Iris pigment epithelial cell (primary cell): ENCODE measurements at places on chromosomes 16 and 17.

- no peak for DNase-seq
Observed at GRCh38 chr16:57630931-57631845, 2.8 kb downstream of the ADGRG1 start.

DNA sequence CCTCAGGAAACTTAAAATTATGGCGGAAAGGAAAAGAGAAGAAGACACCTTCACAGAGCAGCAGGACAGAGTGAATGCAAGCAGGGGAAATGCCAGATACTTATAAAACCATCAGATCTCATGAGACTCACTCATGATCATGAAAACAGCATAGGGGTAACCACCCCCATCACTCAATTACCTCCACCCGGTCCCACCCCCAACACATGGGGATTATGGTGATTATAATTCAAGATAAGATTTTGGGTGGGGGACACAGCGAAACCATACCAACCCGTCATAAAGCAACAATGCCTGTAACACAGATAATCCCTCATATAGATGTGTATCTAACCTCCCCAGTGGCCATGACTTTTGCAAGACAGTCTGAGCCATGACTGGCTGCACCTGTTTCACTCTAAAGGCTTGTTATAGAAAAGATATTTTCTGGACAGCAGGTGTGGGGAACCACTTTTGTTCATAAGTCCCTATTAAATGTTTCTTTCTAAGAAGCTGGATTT is 7.0 kb upstream of the GSDMA start:
- DNase-seq: no peak

- DNase-seq: peak; percentile 64
Observed at GRCh38 chr16:1645914-1646525, 32.1 kb upstream of the JPT2 start.

- DNase-seq: no peak
Observed at GRCh38 chr17:4077581-4077980, 65.2 kb downstream of the ZZEF1 start.

DNA sequence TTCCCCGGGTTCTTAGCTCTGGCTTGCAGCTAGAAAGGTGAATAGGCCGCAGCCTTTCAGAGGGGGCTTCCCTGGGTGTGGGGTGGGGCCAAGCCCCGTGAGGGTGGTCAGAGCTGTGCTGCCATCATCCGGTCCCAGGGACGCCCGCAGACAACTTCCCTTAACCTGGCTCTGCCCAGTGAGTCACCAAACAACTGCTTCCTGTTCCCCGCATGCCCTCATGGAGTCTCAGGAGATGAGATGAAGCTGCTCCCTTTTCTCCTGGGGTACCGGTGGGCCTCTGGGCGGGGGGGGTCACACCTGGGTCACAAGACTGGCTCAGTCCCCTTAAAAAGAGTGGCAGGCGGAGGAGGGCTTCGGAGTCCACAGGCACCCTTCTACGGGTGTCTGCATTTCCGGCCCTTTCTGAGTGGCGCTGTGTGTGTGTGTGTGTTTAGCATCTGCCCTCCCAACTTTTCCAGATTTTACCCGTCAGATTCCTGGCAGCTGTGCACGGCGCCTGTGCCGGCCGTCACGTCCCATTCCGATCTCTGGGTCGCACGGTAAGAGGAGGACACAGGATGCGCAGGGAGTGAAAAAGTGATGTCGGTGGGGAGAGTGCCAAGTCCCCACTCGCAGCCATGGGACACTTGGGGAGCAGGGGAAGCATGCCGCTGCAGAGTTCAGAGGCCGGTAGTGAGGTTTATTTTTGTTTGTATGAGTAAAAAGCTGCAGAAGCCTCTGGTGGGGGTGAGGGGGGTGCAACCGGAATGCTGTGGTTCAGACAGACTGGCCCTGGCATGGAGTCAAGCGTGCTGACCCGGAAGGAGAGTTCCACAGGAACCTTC is 16.8 kb downstream of the HIC1 start:
- DNase-seq: peak; percentile 87

- DNase-seq: no peak
Observed at GRCh38 chr16:11967195-11967911, 2.3 kb downstream of the TNFRSF17 start.

DNA sequence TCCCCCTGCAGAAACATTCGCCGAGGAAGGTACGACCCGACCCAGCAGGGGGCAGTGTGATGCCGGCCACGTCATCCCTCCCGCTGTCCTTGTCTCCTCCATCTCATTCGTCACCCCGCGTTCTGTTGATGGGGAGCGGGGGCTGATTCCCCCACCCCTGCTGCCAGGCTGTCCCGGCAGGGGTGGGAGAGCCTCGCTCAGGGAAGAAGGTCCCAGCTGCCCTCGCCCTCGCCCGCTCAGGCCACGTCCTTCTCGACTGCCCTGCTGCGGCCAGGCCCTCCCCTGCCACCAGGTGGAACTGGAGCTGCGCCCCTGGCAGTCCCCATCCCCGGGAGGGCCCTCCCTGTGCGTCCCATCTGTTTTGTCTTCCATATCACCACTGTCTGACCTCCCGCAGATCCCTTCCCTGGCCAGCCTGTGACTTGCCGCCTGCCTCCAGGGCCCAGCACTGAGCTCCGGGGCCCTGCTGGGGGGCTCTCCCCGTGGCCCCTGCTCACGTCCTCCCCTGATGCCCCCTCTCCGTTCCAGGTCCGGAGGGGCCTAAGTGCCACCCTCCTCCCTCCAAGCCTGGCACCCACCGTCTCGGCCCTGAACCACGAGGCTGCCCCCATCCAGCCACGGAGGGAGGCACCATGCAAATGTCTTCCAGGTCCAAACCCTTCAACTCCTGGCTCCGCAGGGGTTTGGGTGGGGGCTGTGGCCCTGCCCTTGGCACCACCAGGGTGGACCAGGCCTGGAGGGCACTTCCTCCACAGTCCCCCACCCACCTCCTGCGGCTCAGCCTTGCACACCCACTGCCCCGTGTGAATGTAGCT is 20.6 kb downstream of the ADAM11 start:
- peak; percentile 68 for DNase-seq

GRCh38 chr16:13956635-13957196 is 36.8 kb downstream of the ERCC4 start:
- DNase-seq: no peak

- DNase-seq: no peak
Observed at GRCh38 chr17:36778448-36778847, 158.8 kb upstream of the LHX1 start.

DNA sequence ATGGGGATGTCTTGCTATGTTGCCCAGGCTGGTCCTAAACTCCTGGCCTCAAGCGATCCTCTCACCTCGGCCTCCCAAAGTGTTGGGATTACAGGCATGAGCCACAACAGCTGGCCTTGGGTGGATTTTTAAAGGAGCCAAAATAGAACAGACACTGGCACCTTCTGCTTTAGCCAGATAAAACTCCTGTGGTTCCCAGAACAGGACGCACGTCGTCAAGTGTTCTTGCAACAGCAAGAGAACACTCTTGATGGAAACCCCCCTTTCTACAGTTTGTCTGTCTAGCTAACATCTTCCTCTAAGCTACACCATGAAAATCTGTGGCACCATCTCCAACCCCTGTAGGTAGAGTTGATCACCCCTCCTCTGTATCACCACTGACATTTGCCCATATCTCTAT is 122.6 kb downstream of the NPIPB5 start:
- no peak for DNase-seq

DNA sequence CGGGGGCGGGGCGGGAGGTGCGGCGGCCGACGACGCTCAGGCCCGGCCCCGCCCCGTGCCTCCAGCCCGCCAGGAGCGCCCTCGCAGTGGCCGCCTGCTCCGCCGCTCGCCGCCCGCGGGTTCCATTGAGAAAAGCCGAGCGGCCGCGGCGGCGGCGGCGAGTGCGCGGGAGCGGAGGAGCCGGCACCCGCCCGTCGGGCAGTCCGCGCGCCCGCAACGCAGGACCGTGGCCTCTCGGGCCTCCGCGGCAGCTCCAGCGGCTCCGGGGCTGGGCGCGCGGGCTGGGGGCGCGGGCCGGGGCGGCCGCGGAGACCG is at the start of gene ZFPM1:
ZFPM1 (plus strand) TSS at position 64 of the 315 bp plus-strand sequence. CDS start 359 bp downstream, outside the sequence.
- DNase-seq: no peak

DNA sequence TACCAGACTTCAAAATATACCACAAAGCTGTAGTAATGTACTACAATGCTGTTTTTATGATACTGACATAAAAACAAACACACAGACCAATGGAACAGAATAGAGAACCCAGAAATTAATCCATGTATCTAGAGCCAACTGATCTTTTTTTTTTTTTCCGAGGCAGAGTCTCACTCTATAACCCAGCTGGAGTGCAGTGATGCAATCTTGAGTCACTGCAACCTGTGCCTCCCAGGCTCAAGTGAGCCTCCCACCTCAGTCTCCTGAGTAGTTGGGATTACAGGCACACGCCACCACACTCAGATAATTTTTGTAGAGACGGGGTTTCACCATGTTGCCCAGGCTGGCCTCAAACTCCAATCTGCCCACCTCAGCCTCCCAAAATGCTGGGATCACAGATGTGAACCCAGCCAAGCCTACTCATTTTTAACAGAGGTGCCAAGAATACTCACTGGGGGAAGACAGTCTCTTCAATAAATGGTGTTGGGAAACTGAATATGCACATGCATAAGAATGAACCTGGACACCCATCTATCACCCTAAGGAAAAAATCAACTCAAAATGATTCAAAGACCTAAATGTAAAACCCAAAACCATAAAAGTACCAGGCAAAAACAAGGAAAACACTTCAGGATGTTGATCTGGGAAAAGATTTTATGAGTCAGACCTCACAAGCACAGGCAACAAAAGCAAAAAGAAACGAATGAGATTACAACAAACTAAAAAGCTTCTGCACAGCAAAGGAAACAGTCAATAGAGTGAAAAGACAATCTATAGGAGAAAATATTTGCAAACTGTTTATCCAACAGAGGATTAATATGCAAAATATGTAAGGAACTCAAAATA is 63.1 kb downstream of the STX8 start:
- DNase-seq: peak; percentile 90

DNA sequence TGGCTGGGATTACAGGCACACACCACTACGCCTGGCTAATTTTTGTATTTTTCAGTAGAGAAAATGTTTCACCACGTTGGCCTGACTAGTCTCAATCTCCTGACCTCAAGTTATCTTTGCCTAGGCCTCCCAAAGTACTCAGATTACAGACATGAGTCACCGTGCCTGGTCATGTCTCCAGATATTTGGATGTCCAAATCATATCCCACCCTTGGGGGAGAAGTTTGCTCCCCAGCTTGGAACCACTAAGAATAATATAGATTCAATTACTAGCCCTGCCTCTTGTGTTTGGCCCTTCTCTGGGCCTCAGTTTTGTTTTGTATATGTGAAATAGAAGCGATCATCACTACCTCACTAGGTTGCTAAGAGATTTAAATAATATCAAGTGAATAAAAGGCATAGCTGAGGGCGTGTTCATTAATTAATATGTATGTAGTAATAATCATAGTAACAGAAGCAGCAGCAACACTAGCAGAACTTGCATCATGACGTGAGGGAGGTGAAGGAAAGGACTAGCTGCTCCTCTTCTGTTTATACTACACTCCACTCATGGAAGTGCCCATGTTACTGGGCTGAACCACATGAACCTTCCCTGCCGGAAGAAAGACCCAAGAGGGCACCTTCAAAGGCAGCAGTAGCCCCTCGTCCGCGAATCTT is 253.6 kb upstream of the XYLT1 start:
- no peak for DNase-seq

DNA sequence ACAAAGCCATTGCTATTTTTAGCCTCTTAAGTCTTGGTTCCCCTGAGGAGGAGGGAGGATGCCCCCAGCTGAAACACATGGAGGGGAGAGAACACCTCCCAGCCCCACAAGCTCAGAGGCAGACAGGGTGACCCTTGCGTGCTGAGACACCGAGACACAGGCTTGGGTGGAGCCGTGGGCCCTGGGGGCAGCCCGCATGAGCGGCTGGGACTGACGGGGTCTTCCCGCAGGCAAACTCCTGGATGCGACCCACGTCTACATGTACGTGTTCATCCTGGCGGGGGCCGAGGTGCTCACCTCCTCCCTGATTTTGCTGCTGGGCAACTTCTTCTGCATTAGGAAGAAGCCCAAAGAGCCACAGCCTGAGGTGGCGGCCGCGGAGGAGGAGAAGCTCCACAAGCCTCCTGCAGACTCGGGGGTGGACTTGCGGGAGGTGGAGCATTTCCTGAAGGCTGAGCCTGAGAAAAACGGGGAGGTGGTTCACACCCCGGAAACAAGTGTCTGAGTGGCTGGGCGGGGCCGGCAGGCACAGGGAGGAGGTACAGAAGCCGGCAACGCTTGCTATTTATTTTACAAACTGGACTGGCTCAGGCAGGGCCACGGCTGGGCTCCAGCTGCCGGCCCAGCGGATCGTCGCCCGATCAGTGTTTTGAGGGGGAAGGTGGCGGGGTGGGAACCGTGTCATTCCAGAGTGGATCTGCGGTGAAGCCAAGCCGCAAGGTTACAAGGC is 9.8 kb downstream of the SLC16A3 start:
- peak; percentile 95 for DNase-seq

DNA sequence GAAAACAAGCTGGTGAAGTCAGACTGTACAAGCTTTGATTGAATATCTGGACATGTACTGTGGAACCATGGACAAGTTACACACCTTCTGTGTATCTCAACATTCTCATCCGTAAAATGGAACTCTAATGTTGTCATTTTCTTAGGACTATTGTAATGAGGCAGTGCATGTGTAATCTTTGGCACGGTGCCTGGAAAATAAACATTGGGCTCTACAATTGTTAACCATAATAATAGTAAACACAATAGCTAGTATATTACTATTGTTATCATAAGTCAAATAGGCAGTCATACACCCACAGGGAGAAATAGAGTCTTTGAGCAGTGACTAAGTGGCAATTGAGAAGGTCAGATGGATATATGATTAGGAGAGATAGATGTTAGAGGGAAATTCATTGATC is 39.8 kb upstream of the ANKFN1 start:
- no peak for DNase-seq

DNA sequence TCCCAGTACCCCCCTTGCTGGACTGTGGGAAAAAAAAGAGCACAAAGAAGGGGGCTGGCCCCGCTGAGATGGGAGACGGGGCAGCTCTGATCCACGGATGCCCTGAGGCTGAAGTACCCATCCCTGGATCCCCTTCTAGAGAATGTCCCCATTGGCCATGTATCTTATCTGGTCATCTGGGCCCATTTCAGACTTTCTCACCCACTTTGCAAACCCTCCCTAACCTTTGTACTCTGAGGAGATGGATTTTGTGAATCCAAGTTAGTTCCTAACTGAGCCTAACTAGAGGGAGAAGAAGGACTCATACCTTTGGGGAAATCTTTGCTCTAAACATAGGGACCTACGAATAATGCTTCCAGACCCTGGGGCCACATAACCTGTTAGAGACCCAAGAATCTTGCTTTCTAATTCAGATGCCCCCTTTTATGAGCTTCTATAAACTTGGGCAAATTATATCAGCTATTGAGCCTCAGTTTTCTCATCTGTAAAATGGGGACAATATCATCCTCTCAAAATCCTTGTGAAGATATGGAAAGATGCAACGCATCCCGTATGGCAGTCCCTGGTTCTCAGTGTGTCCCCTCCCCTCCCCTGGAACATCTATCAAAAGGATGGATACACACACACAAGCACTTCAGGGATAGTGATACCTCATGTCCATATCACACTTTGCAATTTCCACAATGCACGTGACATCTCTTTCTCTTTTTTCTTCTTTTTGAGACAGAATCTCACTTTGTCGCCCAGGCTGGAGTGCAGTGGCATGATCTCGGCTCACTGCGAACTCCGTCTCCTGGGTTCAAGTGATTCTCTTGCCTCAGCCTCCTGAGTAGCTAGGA is 16.8 kb upstream of the FZD2 start:
- DNase-seq: no peak
